NCI-H187 (cell line): ENCODE measurements at places on chromosomes 12 and 14.

GRCh38 chr12:92908108-92908507, 21.0 kb downstream of the EEA1 start:
- DNase-seq = no peak

GRCh38 chr14:73047808-73048207, 10.5 kb upstream of the RBM25 start:
- DNase-seq = no peak

- no peak for DNase-seq
These were observed 261.0 kb downstream of the DACT1 start for GRCh38 chr14:58898655-58899316.

DNA sequence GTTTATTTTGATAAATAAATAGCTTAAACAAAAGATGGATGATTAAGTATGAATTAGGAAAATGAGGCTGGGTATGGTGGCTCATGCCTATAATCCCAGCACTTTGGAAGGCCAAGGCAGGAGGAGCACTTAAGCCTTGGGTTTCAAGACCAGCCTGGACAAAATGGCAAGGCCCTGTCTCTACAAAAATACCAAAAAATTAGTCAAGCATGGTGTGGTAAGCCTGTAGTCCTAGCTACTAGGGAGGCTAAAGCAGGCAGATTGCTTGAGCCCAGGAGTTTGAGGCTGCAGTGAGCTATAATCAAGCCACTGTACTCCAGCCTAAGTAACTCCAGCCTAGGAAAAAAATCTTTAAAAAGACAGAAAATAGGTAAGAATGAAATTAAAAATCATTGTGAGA, 96.0 kb downstream of the BCL2L14 start:
- DNase-seq = no peak

DNA sequence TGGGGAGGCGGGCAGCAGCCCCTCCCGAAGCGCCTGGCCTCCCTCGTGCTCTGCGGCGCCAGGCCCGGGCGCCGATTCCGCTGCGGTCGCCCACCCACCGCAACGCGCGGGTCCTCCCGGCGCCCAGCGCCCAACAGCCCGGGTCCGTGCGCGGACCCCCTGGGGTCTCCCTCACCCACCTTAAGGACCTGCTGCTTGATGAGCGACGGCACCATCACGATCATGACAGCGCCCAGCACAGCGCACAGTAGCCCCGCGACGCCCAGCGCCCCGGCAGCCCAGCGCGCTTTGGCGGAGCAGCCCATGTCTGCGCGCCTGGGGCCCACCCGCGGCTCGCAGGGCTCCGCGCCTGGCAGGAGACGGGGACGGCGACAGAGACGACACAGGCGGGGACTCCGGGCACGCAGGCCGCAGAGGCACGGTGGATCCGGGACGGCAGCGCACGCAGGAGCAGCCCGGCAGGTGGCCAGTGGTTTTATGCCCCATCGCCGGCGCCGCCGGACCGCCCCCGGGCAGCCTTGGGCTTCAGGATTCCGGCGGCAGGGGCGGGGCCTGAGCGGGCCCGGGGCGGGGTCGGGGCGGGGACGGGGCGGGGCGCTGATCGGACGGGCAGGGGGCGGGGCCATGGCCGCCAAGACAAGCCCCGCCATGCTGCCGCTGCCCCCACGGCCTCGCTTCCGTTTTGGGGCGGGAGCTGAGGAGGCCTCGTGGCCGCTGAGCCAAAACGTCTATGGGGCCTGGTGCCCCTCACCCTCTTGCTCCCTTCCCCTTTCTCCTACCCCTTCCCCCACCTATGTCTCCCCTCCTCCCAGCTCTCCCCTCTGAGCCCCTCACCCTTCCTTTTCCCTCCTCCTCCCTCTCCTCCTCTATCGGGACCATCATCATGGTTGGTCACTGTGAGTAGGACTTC, at the start of gene SCARB1:
SCARB1 (minus strand) TSS at position 449 of the 910 bp plus-strand sequence; CDS start at position 305, 144 bp downstream.
- DNase-seq = peak; percentile 90

DNA sequence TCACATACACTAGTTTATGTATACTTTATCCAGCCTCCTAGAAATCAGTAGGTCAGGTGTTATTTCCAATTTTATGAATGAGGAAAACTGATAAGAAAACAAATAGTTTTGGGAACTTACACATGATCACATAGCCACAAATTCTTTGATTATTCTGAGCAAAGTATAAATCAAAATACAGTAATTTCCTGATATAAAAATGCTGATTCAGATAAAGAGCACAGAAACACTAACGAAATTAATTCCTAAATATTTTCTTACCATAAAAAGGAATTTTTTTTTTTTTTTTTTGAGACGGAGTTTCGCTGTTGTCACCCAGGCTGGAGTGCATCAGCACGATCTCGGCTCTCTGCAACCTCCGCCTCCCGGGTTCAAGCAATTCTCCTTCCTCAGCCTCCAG, 275.4 kb downstream of the SOX5 start:
- no peak for DNase-seq
